ENCODE measurements at places on chromosomes 2 and 18.
A peak's percentile ranks its signal among the peaks of the same experiment; 100 is the strongest.

- peak; percentile 66 for DNase-seq
Measured at GRCh38 chr18:48802543-48803290, 148.0 kb downstream of the SMAD7 start.

GRCh38 chr18:10477121-10477862 lies 22.9 kb downstream of the APCDD1 start:
- no peak for DNase-seq

DNA sequence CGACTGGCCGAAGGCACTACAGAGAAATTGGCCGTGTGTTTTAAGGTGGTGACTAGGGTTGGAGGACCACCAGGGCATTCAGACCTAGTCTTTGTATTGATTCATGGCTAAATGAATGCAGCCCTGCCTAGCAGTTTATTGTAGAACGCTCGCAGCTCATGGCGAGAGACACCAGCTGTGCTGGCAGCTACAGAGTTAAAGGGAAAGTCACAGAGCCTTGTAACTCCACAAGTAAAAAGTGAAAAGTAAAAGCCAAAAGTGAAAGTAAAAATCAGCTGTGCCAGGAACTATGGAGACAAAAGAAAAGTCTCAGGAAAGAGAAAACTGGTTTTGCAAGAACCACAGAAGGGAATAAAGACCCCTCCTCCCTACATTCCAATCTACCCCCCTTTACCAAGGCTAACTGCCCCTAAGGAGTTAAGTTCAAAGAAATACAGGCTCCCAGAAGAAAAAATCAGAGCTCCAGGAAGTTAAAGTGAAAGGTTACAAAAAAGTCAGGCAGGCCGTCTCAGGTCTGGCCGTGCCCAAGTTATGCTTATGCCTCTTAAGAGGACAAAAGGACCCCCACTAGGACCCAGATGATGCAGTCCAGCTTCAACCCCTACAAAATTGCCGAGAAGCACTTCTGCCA lies 46.4 kb upstream of the SELENOI start:
- peak; percentile 50 for DNase-seq

- no peak for DNase-seq
Measured at GRCh38 chr2:12282780-12283695, 433.7 kb upstream of the TRIB2 start.

- no peak for DNase-seq
Measured at GRCh38 chr2:160353166-160353565, 140.4 kb downstream of the RBMS1 start.

- DNase-seq, result no peak
Measured at GRCh38 chr18:45981821-45982220, 14.7 kb upstream of the EPG5 start.

GRCh38 chr2:6887751-6888192 lies 10.2 kb downstream of the RSAD2 start:
- DNase-seq, result no peak

- DNase-seq, result no peak
Measured at GRCh38 chr2:202079310-202079709, 6.3 kb downstream of the KIAA2012 start.

DNA sequence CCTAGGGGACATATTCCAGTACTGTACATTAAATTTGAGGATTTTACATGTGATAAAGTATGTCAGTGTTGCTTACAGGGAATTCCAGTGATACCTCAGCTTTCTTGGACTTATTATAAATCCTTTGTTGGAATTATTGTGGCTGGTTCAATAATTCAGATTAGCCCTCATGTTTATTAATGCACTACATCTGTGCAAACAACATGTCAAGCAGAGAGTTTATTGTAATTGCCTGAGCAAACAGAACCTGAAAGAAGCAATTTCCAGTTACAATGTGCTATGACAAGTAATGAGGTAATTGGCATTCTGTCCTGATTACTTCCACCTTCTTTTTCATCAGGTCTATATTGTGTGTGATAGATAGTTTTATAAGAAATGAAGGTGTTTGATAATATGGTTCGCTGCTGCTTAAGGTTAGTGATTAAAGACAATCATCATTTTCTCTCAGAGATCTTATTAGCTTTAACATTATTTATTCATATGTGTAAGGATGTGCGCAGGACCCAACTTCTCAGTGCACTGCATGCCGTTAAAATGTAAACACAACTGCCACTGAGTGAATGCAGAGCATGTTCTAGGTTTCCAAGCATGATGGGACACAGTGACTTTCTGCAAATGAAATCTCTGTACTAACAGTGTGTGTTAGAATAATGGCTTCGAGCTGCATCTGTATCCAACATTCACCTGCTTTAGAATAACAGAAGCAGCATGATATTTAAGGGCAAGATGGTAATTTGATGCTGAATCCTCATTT lies 973.7 kb upstream of the POU3F3 start:
- no peak for DNase-seq

DNA sequence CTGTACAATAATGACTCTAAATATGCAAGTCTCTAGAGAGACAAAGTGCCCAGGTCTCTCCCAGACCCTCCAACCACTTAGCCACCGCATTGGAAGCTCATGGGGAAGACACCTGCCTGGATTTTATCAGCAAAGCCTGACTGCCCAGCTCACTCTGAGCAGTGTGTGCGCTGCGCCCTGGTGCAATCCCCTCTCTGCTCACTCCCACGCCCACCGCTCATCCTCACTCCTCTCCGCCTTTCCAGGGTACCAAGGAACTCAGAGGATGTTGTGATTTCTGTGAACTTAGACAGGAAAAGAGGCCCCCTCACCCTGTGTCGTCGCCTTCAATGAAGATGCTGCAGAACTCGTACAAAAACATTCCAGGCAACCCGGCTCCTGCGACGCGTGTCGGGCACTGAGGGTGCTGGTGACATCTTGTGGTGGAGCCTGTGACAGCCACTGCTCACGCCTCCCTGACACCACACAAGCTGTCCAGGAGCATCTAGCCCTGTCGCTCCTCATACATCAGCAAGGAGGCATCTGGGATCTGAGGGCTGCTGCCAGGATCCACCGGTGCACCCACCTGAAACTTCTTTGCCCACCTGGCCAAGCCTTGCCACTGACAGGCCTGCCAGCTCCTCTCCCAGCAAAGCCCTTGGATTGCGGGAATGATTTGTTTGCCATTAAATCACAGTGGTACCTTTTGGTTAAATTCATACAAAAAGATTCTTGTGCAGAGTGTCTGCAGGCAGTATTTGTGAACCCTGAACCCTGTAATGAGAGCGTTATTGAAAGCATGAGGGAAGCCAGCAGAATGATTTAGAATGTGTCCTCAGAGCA lies 220.4 kb downstream of the ZNF516 start:
- peak; percentile 15 for DNase-seq

DNA sequence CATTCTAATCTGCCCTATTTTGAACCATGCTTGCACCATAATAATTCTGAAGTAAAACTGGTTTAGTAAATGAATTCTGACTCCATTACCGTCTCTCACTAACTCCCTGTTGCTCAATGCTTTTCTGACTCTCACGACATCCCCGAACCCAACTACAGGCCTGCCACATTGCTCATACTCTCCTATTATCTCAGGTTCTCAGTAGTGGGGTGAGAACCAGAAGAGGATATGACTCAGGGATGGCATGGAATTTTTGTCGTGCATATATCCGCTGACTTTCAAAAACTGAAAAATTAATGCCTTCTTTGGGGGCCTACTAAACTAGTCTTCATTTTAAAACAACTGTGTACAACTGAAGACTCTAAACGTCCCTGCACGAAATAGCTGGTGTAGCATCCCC lies 34.3 kb downstream of the NETO1 start:
- no peak for DNase-seq

DNA sequence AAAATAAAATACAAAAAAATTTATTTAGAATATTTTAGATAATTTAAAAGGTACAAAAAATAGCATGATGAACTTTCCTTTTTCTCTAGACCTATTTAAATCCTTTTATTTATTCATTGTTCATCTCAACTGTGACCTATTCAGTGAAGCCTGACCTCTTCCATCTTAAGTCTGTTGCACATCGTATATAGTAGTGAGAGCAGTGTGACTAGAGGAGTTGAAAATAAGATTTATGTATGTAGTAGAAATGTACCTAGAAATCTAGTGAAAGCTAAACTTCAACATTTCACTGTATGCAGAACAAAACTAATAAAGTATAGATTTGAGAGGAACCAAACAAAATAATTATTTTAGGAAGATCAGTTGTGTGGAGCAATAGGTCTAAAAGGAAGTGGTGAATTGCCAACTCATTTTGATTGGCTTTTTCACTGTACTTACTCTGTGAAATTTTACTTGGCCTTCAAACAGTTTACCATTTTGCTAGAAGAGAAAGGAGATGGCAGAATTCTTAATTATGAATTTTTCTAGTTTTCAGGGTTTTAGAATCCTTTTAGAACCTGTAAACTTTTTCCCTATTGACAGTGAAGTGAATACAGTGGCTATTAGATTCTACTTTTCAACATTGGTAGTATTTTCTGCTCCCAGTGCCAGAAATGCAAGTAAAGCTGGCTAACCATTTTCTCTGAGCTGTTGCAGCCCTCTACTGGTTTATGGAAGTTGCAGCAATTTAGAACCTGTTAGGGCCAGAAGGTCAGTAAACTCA lies 11.0 kb downstream of the ANKRD12 start:
- DNase-seq, result peak; percentile 70

- DNase-seq, result no peak
Measured at GRCh38 chr18:63314062-63314790, 5.3 kb downstream of the BCL2 start.

GRCh38 chr2:144671695-144672455 lies 152.0 kb upstream of the ZEB2 start:
- DNase-seq, result no peak

GRCh38 chr2:13822365-13822764 lies 810.2 kb upstream of the LRATD1 start:
- no peak for DNase-seq

DNA sequence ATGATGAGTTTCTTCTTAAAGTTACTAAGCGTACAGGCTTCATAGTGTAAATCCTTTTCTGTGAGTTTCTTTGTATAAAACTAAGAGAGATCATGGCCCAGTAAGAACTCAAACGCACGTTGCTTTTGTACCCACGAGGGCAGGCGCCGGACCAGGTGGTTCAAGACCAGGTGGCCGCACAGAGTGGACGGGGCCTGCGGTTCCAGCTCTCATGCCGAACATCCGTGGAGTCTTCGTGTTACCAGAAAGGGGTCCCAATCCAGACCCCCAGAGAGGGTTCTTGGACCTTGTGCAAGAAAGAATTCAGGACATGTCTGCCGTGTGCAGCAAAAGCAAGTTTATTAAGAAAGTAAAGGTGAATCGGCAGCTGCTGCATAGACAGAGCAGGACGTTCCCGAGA lies 53.0 kb downstream of the KCNG2 start:
- no peak for DNase-seq

DNA sequence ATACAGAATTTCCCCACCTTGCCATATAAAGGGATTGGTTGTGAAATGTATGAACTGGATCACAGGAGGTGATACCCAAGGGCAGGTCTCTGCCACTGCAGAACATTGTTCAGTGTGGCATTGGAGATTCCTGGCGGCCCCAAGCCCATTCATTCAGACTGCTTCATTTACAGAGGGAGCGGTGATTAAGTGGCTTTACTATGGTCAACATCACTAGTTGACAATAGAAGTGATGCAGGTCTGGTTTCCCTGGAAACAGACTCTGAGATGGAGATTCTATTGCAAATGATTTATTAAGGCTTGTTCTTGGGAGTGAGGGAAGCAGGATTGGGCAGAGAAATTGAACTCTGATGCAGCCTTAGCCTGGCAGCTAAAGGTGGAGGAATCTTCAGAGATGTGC lies 62.4 kb downstream of the ZDBF2 start:
- no peak for DNase-seq

DNA sequence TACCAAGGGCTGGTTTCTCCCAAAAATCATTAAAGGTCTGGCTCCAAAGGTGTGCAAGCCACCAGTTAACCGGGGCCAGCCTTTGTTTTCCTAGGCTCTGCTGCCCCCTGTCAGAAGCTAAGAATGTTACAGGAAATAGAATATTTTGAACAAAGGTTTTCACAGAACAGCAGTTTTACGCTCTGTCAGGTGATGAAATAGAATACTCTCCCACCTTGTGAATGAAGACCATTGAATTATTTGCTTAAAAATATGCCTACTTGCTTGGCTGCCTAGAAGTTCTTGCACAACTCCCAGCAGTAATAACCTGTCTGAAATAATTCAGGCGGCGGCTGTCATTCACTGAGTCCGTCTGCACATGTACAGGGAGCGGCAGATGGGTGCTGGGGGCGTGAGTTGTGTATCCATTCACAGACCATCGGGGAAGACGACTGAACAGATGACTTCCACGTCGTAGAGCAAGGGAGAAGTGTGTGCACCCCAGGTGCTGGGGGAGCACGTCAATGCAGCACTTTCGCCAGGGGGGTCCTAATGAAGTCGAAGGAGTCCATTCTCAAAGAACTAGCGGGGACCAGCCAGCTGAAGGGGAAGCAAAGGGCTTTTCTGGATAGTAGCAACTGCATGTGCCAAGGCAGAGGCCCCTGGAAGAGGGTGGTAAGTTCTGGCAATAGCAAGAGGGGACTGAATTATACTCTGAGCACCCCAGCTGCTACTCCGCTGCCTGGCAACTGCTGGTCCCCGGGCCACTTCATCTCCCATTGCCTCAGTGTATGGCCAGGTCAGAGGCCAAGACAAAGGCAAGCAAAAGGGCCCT lies 56.1 kb downstream of the SF3B1 start:
- DNase-seq, result peak; percentile 84

GRCh38 chr2:165568361-165568760 lies 98.9 kb downstream of the CSRNP3 start:
- DNase-seq, result no peak

DNA sequence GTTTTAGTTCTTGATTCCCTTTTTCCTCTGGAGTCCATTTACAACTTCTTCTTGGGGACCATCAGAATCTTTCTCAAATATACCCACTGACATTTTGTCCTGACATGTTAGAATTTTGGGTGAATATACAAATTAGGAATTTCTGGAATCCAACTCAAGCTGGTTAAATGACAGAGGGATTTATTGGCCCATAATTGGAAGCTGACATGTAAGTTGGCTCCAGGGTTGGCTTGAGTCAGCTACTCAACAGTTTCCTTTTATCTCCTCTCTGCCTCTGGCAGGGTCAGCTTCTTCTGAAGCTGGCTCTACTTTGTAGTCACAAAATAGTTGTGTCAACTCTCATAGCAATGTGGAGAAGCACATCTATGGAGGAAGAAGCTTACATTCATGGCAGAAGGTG lies 36.6 kb upstream of the PPP1R1C start:
- no peak for DNase-seq

GRCh38 chr18:51028201-51028805 lies 1.7 kb upstream of the SMAD4 start:
- DNase-seq, result peak; percentile 98

- no peak for DNase-seq
Measured at GRCh38 chr2:3667151-3667631, 9.2 kb downstream of the ALLC start.
